ENCODE measurements at places on chromosomes 16 and 17. TPM values are rescaled to one million over a fixed set of nuclear protein-coding genes. Genes with fewer than 3 reads are reported as not detected.

DNA sequence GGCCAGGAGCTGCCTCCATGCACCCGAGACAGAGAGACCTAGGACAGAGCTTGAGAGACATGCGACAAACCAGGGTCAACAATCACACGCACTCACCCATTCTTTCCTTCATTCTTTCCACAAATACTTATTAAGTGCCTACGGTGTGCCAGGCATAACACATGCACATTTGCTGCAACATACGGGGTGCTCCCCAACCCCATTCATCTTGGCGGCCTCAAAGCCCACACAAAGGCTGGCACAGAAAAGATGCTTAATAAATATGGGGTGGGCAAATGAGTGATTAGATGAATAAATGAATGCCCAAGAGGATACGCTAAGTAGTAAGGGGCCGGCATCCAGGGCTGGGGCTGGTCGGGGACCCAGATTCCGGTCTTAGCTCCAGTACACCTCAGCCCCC is 117.9 kb downstream of the ZNF423 start:
- DNase-seq, result no peak

Gene KAT7
- 40.1 TPM for total RNA-seq

Gene CETP
- 0.77 TPM for total RNA-seq

Gene OR2C1
- not detected for total RNA-seq

DNA sequence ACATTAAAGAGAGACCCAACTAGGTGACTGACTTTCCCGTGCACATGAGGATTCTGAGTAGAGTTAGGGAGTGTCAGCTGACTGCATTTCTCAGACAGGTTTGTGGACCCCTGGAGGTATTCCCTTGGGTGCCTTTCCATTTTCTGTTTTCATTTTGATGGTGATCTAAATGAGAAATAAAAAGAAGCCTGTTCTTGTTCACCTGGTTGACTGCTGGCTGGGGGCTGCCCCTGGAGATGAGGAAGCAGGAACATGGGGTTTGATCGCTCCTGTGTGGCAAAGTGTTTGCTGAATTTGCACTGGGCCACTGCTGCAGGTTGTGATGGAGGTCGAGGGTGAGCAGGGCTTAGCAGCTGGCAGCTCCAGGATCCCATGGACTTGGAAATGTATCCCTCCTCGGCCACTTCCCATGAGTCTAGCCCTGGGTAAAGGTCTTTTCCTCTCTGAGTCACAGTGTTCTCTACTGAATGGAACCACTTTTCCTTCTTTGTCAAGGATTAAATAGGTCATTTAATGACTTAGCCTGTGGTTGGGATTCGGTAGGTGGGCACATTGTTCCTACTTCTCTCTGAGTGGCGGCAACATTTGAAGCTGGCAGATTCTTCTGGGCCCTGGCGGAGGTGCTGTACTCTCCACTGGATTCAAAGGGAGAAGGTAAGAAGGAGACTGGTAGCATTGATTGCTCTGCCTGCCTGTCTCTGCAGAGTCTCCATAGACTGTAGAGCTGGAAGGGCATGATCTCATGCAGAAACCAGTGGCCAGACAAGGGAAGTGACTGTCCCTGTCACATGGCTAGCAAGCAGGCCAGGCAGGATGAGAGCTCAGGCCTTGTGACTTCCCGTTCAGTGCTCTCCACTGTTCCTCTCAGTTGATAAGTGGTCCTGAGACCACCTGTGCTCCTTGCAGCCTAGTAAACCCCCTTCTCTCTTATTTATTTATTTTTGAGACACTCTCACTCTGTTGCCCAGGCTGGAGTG is 17.9 kb downstream of the SNX29 start:
- no peak for DNase-seq

Gene CYBA
- 373 TPM for total RNA-seq

DNA sequence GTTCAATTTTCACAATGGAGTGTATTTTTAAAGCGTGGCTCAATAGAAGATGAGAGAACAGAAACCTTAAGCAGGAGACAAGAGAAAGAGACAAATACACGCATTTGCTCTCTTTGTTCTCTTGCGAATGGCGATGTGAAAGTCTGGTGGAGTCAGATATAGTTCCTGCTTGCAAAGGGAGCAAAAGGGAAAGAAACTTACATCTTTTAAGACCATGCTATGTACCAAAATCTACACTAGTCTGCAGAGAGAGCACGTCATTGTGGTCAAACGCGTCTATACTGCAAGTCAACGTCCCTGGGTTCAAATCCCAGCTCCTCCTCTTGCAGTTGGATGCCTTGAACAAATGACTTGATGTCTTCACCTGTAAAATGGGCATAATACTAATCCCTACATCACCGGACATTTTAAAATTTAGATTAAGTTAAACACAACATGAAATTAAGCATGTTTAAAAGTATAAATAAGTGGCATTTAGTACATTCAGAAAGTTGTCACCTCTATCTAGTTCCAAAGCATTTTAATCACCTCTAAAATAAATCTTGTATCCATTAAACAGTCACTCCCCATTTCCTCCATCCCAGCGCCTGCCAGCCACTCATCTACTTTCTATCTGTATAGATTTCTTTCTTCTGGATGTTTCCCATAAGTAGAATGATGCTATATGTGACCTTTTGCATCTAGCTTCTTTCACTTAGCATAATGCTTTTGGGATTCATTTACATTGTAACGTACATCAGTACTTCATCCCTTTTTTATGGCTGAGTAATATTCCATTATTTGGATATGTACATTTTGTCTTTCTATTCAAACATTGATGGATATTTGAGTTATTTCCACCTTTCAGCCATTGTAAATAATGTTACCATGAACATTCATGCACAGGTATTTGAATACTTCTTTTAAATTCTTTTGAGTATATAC is 406.9 kb downstream of the TMEM114 start:
- no peak for DNase-seq

DNA sequence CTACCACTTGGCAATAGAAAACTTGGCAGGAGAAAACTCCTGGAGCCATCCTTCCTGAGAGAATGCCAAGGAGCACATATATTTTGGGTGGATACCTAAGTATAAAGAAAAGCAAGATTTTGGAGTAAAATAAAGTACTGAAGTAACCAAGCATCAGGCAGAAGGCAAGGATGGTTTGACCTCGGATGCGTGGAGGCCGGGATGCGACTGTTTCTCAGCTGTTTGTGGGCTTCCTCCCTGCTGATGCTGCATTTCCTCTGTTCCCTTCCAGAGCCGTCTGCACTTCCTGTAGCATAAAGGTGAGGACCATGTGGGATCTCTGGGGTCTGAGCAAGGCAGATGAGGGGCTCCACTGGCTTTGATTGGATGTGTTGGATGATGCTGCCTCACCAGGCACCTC is 5.5 kb upstream of the TCF25 start:
- no peak for DNase-seq

DNA sequence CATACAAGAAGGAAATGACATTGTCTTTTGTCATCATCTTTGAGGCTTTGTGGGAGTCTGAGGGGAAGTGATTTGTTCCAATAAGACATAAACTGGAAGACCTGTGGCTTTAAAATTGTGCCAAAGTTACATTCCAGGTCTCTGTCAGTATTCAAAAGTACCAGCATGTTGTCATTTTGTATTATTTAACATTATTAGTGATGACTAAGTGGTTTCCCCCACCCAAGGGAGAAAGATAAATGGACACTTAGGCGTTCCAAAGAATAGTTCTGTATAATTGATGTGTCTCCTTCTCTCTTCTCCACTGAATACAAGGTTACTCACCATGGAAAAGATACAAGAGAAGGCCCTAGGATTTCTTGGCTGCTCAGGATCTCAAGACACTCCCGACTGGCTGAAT is 3.8 kb downstream of the CFAP97D1 start:
- no peak for DNase-seq

DNA sequence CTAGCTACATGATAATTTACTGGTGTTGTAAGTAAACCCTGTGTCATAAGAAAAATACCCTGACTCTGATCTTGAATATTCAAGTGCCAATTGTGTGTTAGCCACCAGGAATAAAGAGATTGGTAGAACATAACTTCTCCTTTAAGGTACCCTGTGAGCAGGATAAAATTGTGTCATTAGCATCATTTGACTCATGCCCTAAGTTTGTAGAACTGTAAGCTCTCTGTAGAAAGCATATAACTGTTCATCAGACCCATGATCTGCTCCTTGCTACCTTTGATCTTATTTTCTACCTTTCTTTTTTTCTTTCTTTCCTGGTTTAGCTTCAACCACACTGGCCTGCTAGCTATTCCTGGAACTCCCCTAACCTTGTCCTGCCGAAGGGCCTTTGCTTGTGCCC is 35.8 kb downstream of the PTRH2 start:
- DNase-seq, result no peak

DNA sequence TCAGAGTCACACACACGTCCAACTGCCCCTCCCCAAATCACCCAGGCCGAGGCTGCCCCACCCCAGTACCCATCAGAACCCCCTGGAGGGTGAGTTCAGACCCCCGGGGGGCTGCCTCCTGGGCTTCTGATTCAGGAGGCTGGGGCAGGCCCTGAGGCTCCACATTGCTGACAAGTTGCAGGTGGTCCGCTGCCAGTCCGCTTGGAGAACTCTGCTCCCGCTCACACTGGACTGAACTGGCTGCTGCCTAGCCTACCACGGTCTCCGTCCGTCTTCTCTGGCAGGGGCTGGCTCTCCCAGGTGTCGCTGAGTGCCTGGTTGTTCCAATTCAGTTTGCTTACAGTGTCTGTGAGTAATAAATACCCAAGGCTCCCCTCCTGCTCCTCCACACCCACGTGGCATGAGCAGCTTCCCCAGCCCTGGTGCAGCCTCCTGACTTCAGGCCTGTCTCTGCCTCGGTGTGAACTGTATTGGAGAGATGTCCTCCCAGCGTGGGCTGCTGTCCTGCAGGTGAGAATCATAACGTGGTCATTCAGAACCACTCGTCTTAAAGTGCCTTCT is 163.4 kb downstream of the LAT start:
- DNase-seq, result no peak

- peak; percentile 61 for DNase-seq
These were observed 10.7 kb upstream of the CENPV start for GRCh38 chr17:16363749-16364536.

DNA sequence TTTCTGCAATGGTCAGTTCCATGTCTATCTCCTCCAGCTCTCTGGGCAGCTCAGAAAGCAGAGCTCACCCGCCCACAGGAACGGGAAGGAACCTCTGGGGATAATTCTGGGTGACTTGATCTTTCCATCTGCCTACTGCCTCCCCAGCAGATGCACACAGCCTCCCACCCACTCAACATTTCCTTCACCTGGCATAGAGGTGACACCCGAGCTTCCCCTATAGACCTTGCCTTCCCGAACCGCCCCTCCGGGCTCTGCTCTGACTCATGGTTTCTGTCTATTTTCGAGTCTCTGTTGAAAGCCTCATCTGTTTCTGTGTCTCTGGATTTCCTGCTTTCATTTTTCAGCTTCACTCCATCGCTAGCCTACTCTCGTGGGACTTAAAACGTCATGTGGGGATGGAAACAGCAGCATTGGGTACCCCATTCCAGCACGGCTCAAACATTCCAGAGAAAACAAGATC is 11.4 kb downstream of the GGA3 start:
- peak; percentile 79 for DNase-seq

DNA sequence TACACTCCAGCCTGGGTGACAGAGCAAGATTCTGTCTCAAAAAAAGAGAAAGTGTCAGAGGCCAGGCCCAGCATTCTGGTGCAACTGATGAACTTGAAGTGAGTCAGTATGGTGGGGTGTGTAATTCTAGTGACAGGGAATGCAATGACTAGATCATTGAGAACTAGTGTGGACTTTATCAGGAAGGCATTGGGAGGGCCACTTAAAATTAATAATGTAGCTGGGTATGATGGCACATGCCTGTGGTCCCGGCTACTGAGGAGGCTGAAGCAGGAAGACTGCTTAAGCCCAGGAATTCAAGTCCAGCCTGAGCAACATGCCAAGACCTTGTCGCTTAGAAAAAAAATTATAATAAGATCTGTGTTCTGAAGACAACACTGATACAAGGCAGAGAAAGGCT is 90.8 kb downstream of the STX8 start:
- no peak for DNase-seq

Gene SLC47A1
- not detected for total RNA-seq

Gene WNT9B
- not detected for total RNA-seq

GRCh38 chr17:55420067-55420775 is 1.4 kb downstream of the MMD start:
- DNase-seq, result no peak

DNA sequence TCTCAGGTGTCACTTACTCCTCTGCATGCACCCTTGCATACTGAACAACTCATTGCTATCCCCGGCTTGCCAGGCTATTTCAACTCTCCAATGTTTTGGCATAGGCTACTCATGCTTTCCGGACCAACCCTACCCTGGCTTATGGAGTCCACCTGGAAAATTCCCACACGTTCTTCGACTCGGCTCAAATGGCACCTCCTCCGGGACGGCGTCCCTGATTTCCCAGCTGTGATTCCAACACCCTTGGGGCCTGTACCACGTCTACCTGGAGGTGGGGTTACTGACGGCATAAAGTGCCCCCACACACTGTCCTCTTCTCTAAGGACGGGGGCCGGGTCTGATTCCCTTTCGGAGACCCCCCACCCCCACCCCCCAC is 498 bp downstream of the SMYD4 start:
- DNase-seq, result no peak

DNA sequence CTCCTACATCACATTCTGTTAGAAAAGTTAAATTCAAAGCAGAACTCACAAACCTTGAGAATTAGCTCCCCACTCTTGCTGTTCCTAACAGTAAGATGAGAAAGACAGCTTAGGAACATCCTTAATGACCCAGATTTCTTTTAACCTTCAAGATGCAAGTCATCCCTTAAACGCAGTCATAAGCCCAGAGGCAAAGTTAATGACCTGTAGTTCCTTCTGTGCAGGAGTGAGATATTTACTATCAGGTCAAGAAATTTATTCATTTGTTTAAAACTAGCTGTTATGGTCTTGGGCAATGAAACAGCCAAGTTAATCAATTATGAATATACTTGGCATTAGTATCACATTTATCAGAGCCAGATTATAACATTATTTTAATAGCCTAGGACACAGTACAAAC is 37.1 kb downstream of the NXPH3 start:
- no peak for DNase-seq

GRCh38 chr17:77320044-77320440 is 179.3 kb downstream of the SEC14L1 start:
- DNase-seq, result no peak

DNA sequence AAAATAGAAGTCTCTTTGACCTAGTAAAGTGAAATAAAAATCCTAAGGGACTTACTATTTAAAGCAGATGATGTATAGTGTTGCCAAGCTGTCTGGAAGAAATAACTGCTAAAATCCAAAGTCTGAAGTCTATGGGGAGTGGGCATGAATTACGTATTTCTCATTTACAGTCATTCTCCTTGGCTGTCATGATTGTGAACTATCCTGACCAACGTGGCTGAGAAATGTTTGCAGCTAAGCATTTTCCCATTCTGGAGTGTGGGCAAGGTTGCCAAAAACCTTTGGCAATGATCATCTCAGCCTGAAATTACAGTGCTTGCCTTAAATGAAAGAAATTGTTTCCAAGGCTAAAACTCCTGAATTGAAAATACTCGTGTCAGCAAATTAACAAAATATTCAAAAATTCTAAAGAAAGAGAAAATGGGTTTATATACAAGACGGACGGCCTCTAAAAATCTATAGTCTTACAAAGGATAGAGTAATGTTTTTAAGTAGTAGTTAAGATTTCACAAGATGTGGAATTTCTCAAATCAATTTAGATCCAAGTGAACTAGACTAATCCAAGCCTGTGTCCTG is 77.0 kb downstream of the CACNG1 start:
- DNase-seq, result no peak

Gene NHLRC4
- 0.67 TPM for total RNA-seq

- no peak for DNase-seq
These were observed 18.6 kb downstream of the FLOT2 start for GRCh38 chr17:28878981-28879380.

Gene LITAFD
- not detected for total RNA-seq

Gene ZKSCAN2
- total RNA-seq, result 6.6 TPM

Gene KRTAP3-2
- not detected for total RNA-seq

Measured in GM12878 (cell line).